ENCODE measurements at places on chromosomes 6 and 20.

- DNase-seq = no peak
Measured at GRCh38 chr6:20180935-20181334, 31.3 kb downstream of the MBOAT1 start.

DNA sequence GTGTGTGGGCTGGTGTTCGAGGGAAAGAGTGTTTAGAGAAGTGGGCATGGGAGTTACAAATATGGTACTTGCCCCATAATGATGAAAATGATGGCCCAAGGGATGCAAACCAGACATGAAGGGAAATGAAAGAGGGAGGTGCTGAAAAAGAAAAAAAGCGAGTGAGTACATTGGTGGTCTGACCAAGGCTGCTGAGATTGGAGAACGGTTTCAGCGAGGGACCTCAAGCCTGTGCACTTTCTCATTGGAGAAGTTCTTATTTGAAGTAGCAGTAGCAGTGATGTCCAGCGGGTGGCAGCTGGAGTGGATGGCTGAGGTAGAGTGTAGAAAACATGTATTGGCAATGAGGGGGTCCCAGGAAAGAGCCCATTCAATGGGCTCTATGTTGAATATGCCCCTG, 54.8 kb downstream of the TNFAIP3 start:
- DNase-seq = no peak

DNA sequence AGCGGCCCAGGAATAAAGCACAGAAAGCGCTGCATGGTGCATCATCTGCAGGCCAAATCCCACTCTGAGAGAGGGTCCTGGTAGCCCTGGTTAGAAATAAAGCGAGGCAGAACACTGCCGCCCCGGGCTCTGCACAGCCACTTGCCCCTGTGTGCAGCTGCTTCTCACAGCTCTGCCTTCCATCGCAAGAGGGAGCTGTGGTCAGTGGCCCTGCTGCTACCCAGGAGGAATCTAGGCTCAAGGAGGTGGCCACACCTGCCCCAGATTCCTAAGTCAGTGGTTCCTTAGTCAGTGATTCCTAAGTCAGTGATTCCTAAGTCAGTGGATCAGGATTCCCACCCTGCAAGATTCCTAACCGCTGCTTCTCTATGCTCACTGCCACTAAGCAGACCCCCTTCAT, 8.8 kb downstream of the CDH4 start:
- no peak for DNase-seq

GRCh38 chr6:44504301-44504791, 116.8 kb downstream of the CDC5L start:
- no peak for DNase-seq

DNA sequence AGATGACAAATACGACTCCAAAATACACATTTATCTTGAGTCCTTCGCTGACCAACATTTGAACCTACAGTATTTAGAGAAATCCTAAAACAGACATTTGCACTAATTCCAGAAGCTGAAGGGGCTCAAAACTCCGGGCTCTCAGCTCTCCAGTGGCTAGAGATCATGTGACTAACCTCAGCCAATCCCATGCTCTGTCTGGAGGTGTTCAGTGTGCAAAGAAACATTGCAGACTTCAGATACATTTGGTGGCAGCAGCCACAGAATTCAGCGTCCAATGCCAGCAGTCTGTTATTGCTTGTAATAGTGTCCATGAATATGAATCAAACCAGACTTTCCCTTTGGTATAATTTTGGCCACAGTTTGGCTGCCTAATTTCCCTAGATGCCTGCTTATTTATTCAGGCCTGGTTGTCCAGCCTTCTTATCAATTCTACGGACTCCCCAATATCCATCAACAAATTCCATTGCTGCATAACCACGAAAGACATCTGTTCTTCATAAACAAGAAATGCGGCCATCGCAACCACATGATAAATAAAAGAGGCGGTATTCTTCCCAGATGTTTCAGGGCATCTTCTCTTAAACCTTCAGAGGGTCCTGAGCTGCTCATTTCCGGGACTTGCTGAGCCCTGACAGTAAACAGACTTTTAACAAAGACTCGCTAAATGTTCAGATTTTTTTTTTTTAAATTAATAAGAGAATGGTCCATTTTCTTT, 14.5 kb upstream of the CYP24A1 start:
- DNase-seq = no peak

DNA sequence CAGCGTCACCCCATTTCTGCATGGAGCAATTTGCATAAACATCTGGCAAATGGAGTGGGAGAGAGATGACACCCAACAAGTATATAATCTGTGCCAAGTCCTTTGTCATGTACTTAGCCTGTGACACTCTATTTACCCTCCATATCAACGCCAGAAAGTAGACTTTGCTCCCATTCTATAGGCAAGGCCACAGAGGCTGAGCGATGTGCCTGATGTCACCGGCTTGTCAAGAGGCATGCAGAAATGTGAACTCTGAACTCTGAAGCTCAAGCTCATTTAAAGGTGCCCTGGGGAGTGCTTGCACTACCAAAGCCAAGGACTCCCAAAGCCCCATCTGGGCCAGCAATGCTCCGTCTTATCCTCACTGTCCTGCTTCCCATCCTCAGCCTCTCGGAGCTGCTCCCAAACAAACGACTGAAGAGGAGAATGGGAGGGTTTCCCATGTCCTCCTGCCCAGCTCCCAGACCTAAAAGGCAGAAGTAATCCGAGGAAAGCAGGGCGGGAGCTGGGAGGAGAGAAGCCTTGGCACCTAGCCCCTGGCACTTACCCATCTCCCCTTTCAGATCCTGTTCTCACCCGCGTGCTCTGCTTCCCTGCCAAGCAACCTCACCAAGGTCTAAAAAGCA, 9.2 kb downstream of the CPNE5 start:
- no peak for DNase-seq

- DNase-seq = no peak
Measured at GRCh38 chr6:113805173-113805790, 51.9 kb upstream of the MARCKS start.

GRCh38 chr6:163288066-163288465, 126.5 kb upstream of the QKI start:
- DNase-seq = no peak

DNA sequence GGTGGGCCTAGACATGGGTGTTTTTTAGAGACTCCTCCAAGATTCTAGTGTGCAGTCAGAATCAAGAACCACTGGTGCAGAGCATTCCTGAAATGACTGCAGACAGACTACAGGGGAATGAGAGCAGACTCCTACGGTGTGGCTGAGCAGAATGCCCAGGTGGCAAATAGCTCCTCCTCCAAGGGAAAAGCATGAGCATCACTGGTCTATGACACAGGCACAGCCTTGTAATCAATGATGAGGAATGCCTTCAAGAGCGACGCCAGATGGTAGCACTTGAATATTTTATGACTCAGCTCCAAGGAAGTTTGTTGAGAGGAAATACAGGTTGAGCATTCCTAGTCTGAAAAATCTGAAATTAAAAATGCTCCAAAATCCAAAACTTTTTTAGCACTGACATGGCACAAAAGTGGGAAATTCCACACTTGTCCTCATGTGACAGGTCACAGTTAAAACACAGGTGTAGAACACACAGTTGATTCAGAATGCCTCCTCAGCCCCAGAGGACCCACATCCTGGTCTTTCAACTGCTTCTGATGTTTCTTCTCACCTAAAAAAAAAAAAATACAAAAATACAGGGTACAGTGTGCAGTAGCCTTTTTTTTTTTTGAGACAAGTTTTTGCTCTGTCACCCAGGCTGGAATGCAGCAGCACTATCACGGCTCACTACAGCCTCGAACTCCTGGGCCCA, 10.6 kb upstream of the FAM8A1 start:
- no peak for DNase-seq

DNA sequence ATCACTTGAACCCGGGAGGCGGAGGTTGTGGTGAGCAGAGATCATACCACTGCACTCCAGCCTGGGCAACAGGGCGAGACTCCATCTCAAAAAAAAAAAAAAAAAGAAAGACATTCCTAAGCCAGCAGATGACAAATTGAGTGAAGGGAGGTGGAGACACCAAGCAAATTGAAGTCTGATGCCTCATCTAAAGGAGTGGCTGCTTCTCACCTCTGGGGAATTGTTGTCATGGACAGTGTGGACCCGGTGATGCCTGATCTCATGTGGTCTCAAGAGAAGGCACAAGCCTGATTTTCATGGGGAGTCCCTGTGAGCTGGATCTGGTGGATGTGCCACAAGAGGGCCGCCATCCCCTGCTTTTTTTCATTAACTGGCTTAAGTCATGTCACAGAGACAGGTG, 272.0 kb downstream of the ZNF217 start:
- DNase-seq = no peak

GRCh38 chr6:72669324-72669723, 47.5 kb downstream of the KCNQ5 start:
- DNase-seq = no peak

- DNase-seq = no peak
Measured at GRCh38 chr6:36362551-36363370, 24.7 kb downstream of the ETV7 start.

GRCh38 chr6:90643381-90643780, 56.5 kb upstream of the MAP3K7 start:
- DNase-seq = no peak

GRCh38 chr20:23753589-23753988, 2.9 kb upstream of the CST1 start:
- DNase-seq = no peak

DNA sequence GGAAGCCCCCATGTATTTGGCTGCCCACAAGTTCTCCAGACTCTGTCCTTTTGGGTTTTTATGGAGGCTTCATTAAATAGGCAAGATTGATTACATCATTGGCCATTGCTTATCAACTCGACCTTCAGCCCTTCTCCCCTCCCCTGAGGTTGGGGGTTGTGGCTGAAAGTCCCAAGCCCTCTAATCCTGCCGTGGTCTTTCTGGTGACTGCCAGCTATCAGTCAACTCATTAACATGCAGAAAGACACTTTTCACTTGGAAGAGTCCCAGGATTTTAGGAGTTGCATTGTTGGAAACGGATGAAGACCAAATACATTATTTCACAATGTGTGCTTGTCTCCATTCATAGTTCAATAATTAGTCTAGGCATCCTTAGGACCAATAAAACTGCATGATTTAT, 9.5 kb downstream of the CDC5L start:
- DNase-seq = no peak

DNA sequence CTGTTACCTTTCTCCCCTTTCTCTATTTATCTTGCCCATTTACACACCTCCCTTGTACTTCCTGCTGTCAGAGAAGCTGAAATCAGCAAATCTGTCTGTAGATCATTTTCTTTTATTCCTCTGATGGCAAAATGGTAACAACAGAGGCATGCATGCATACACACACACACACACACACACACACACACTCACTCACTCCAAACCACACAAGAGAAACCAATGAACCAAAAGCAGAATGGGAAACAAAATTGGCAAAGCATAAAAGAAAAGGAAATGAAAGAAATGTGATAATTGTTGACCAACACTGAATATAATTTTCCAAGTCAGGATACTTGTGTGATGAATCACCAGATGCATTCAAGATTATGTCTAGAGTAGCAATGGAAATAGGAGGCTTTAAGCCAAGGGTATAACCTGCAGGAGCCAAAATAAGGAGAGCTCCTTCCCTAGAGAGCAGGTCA, 172.4 kb downstream of the PLCB4 start:
- no peak for DNase-seq

All from CD4-positive, alpha-beta T cell treated with Interleukin-2 at 100 ng/mL for 4 hours (primary cell).